Stimulated activated CD4-positive, alpha-beta T cell treated with anti-CD3 and anti-CD28 coated beads, Interleukin-15, amount 100 ng/mL, for 1 hour (primary cell): ENCODE measurements at places on chromosomes 16 and 17.

DNA sequence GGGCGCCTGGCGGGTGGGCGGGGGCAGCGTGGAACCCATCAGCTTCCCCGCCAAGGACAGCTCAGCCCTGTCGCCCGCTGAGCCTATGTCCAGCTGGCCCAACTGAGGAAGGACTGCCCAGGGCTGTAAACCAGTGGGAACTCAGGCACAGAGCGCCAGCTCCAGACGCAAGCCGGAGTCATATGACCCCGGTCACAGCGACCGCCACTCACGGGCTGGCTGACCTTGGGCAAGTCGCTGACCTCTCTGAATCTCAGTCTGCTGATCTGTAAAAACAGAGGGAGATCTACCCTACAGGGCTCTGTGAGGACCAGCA is 170.0 kb downstream of the C16orf78 start:
- no peak for DNase-seq

GRCh38 chr16:11203111-11203623 is 52.8 kb downstream of the SOCS1 start:
- DNase-seq: no peak

DNA sequence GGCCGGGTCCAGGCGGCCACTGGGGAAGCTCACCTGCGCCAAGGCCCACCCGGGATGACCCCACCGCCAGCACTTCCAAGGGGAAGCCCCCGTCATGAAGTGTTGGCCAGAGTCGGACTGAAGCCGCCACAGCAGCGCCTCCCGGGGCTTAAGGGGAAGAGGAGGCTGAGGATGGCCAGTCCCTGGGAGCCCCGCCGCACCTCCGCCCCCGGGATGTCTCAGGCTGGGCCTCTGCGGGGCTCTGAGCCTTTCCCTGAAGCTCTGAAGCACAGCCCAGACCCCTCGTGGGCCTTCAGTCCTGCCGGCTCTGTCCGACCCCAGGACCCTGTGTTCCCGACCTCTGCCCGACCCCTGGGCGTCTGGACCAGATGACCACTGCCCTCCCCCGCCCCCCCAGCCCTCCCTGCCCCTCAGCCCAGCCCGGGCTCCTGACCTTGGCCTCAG is 42.8 kb upstream of the ACSF3 start:
- no peak for DNase-seq

GRCh38 chr17:80847496-80848230 is 144.0 kb upstream of the CHMP6 start:
- DNase-seq: no peak

DNA sequence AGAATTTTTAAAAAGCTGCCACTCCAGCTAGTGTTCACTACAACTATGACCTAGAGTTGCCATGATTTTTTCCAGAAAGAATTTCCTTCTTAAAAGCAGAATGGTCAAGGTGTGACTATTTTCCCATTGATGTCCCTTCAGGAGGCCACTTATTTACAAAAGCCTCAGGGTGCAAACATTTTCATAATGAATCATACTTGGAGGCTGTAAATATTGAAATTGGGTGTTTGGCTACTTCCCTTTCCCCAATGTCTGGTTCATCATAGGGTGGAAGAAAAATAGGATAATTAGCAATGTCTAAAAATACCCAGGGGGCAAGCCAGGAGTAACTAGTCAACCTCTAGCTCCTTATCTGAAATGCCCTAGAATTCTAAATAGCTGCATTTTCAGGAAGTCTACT is 18.8 kb downstream of the AXIN2 start:
- DNase-seq: no peak

DNA sequence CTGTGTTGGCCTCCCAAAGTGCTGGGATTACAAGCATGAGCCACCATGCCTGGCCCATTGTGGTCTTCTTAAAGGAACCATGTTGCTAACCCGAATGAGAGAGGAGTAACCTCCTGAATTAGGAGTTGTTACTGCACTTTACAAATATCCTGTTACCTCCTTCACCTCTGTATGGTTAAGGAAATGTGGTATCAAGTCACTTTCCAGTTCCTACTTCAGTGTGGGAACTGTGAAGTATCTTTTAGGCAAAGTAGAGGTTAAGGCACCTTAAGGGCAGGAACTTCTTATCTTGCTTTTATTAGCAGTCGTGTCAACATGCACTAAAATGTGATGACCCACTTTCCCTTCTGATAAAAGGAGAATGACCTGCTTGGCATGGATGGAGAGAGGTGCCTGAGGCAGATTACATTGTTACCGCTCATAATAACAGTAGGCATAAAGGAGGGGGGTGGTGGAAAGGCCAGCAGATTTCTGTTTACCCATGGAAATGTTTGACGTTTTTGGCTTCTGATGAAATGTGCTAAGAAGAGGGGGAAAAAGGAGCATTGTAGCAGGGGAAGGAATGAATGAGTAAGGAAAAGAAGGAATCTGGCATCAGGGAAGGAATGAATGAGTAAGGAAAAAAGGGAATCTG is 28.5 kb downstream of the FTO start:
- DNase-seq: no peak

DNA sequence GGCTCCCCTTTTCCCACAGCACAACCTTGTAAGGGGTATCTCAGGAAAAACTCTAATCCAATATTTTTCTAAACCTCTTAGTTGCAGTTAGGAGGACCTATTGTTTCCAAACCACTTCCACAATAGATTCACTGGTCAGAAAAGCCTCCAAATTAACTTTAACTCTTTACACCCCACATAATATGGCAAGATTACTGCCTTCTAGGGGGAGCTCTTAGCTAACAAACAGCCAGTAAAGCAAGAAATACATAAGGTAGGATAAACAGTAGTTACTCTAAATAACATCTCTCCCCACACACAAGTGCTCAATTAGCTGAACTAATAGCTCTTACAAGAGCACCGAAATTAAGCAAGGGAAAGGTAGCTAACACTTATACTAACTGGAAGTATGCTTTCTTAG is 192.1 kb upstream of the KIF2B start:
- DNase-seq: no peak

DNA sequence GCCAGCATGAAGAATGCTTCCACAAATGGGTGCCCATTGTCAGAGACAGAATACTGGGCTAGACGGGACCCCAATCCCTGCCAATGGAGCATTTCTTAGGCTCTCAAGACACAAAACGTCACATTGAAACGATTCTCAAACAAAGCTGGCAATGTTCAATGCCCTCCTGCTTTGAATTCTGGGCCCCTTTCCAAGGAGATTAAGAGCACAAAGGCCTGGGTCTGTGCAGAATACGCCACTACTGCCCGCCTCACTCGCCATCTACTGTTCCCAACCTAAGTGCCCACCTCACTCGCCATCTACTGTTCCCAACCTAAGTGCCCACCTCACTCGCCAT is 9.7 kb downstream of the CFAP20 start:
- DNase-seq: no peak

DNA sequence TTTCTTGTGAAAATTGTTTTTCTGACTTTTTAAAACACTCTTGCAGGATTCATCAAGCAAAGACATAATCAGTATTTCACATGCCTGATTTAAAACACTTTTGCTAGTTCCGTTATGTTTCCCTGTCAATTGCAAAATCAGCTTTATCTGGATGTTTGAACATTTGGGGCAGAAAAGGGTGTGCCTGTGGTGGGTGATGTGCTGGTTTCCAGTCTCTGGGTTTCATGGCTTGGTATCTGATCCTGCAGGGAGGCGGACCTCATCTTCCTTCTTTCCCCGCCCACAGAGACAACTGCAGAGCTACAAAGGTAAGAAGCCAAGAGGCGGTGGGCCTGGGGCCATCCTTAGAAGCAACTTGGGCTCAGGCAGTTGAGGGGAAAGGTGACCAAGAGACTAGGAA is 41.8 kb downstream of the NLRC5 start:
- DNase-seq: no peak

- no peak for DNase-seq
Observed at GRCh38 chr16:1895068-1895467, 23.1 kb upstream of the MEIOB start.

GRCh38 chr16:23232806-23233205 is 50.3 kb downstream of the SCNN1G start:
- no peak for DNase-seq

GRCh38 chr17:51050291-51051033 is 70.2 kb downstream of the SPAG9 start:
- no peak for DNase-seq
